ENCODE measurements at places on chromosomes 6 and 20.

- no peak for DNase-seq
These were observed 130.7 kb downstream of the ALDH8A1 start for GRCh38 chr6:134819236-134819635.

DNA sequence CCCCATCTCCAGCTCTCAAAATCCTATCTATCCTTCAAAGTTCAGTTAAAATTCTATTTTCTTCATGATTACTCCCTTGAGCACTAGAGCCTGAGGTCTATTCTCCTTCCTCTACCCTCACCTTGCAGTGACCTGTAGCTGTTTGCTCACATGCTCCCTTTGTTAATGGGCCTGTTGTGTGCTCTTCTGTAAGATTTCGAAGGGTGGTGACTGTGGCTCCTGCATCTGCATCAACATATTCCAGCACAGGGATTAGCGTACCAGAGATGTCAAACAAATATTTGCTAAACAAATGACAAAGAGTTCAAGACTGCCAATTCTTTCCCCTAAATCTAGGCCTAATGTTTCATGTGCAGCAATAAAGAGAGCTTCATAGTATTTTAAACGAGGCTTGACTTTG is 69.5 kb downstream of the ELOVL5 start:
- DNase-seq: no peak

- no peak for DNase-seq
These were observed 60.9 kb upstream of the KCNQ5 start for GRCh38 chr6:72560721-72561593.

DNA sequence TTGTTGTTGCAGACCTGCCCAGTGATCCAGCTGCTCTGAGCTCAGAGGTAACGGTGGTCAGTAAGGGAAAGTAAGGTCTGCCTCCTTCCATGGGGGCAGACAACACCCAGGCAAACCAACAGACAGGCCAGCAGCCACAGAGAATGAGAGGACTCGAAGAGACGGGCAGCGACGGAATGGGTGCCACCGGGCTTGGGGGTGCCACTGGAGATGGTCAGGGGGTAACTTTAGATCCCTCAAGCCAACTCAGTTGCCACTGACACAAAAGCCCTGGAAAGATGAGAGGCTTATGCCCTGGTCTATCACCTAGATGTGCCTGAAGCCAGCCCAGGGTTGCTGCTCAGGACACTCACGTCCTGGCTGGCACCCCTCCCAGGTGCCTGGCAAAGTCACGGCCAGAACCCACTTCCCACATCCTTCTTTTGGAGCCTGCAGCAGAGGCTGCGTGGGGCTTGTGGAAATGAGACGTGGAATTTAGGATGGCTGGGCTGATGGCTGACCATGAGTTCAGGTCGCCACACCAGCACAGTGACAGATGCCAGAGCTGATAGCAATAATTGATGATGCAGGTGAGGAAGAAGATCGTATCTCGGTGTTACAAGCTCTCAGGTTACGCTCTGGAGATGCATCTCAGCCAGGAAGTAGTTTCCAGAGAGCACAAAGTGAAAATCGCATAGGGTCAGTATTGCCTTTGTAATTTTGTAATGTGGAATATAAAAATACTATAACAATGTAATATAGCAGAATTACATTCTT is 209.1 kb downstream of the SYNDIG1 start:
- DNase-seq: no peak

GRCh38 chr6:132961122-132961521 is 146.8 kb downstream of the RPS12 start:
- DNase-seq: no peak

GRCh38 chr20:48186447-48186846 is 401.2 kb upstream of the SULF2 start:
- DNase-seq: no peak

GRCh38 chr6:113221850-113222249 is 635.3 kb upstream of the MARCKS start:
- no peak for DNase-seq

DNA sequence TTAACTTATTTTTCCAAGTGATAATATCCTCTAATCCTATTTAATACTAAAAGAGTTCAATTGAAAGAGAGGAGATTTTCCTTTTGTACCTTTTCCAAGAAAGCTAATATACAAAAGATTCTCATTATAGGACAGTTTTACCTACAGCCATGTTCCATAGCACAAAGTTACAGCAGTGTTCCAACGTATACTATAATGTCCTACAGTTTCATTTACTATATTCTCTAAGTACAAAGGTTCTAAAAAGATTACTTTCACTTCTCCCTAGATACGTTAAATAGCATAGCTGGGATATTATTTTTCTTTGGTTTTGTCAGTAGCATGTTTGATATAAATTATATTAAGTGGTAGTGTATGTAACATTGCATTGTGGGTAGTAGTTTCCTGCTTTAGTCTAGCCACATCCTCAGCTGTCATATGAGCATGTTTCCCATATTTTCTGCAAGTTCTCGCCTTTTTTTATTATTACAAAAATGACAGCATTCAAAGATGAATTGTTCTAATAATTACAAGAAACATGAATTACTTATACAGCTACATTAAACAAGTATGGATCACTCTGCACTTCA is 4.4 kb upstream of the RUNX2 start:
- no peak for DNase-seq

GRCh38 chr6:106149472-106150069 is 63.4 kb downstream of the PRDM1 start:
- no peak for DNase-seq

DNA sequence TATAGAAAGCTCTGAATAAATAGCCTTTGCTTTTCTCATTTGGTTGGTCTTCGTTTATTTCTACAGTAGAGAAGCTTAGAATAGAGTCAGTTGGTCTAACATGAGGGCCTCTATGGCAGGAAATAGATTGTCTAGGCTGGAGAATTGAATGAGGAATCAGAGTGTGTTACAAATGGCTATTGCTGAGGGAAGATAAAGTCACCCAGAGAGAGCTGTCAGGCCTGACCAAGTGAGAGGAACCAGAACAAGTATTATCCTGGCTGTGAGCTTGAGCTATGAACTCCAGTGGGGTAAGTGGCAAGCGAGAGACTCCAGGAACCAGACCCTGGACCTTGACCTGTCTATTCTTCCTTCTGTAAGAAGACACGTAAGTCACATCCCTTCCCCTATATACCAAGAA is 353.1 kb downstream of the CD83 start:
- no peak for DNase-seq
